ENCODE measurements at places on chromosomes 3 and 15. TPM values are rescaled to one million over a fixed set of nuclear protein-coding genes. Genes with fewer than 3 reads are reported as not detected.

The NME9 gene
- not detected for total RNA-seq

The NEK10 gene
- total RNA-seq, result 0.80 TPM

The OR5AC2 gene
- total RNA-seq, result not detected

The IFT57 gene
- 34.9 TPM for total RNA-seq

GRCh38 chr3:134847349-134847748 lies 52.3 kb downstream of the EPHB1 start:
- H3K4me1 ChIP-seq, result no peaks in the 10 kb centered on the region
- DNase-seq, result no peak
- H3K27me3 ChIP-seq, result no peaks in the 10 kb centered on the region
- no peak overlapping the region for H3K4me3 ChIP-seq
- H3K36me3 ChIP-seq, result no peaks in the 10 kb centered on the region

DNA sequence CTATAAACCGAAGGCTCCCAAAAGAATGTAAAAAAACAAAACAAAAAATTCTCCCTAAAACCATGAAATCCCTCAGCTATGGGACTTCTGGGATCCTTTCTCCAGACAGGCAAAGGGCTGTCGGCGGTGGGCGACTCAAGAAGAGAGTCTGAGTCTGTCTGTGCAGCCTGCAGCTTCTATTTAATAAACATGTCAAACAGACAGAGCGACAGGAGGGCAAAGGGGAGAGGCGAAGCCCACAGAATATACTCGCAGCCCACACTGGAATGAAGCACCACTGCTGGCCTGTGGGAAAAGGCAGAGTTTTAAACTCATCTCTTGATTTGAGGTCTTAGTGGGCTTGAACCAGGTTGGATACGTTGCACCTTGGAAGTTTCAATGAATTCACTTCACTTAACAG lies 40.2 kb downstream of the ISL2 start:
- H3K4me3 ChIP-seq, result no peak overlapping the region
- H3K36me3 ChIP-seq, result peaks cover 17% of the 10 kb centered on the region
- no peak for DNase-seq

GRCh38 chr3:23254835-23255234 lies 51.7 kb downstream of the UBE2E2 start:
- DNase-seq, result no peak
- peaks cover 7% of the 10 kb centered on the region for H3K36me3 ChIP-seq
- H3K27me3 ChIP-seq, result no peaks in the 10 kb centered on the region
- H3K27ac ChIP-seq, result no peak overlapping the region
- H3K4me3 ChIP-seq, result no peak overlapping the region

GRCh38 chr3:182385356-182385755 lies 407.9 kb upstream of the ATP11B start:
- no peaks in the 10 kb centered on the region for H3K4me1 ChIP-seq
- H3K4me3 ChIP-seq, result no peak overlapping the region
- H3K27me3 ChIP-seq, result no peaks in the 10 kb centered on the region
- DNase-seq, result no peak
- H3K36me3 ChIP-seq, result no peaks in the 10 kb centered on the region

DNA sequence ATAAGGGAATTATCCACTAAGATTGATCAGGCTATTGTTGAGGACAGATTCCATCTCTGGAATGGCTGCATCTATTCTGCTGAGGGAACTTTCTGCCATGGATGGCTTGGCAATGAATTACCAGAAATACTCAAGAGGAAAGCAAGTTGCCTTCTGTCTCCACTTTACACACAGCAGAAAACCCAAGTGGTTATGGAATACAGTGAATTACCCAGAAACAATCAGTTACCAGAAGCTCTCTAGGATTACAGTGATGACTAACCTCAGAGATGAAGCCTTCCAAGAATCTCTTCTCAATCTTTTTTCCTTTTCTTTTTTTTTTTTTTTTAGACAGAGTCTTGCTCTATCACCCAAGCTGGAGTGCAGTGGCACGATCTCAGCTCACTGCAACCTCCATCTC lies 183.3 kb downstream of the WDR76 start:
- H3K27me3 ChIP-seq, result peaks cover 26% of the 10 kb centered on the region
- H3K27ac ChIP-seq, result no peak overlapping the region
- DNase-seq, result no peak
- no peaks in the 10 kb centered on the region for H3K36me3 ChIP-seq

GRCh38 chr3:194425399-194425798 lies 26.3 kb upstream of the GP5 start:
- peaks cover 12% of the 10 kb centered on the region for H3K36me3 ChIP-seq
- H3K4me1 ChIP-seq, result no peaks in the 10 kb centered on the region
- H3K4me3 ChIP-seq, result no peak overlapping the region
- no peak overlapping the region for H3K27ac ChIP-seq
- H3K27me3 ChIP-seq, result no peaks in the 10 kb centered on the region

DNA sequence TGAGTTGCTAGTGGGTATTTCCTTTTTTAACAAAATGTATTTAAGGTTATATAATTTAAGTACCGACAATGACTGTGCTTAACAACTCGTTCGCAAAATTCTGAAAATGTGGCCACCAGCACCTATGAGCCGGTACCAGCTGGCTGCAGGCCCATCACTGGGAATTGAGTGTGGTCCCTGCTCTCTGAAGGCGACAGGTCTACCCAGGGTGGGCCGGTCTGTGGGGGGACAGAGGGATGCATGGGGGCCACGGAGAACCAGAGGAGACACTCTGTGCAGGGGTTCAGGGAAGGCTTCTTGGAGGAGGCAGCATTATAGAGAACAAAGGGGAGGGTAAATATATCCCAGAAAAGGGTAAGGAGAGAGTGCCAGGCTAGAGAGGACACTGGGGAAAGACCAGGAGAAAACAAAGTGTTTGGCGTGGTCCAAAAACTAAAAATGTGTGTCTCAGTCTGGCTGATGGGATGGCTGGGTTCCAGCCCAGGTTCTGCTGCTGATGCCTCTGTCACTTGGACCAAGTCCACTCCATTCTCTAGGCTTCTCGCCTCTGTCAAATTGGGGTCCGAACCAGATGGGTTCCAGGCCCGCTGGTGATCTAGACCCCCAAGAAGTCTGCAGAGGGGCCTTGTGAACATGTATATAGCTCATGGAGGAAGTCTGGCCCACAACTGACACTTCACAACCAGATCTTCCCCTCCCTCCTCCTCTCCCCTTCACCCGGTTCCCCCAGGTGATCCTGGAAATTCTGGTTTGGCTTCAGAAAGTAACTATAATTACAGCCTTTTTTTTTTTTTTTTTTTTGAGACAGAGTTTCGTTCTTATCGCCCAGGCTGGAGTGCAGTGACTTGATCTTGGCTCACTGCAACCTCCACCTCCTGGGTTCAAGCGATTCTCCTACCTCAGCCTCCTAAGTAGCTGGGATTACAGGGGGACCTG lies 10.7 kb upstream of the CYP11A1 start:
- peak overlapping the region; percentile 84 for H3K27ac ChIP-seq
- no peaks in the 10 kb centered on the region for H3K27me3 ChIP-seq
- H3K4me1 ChIP-seq, result peaks cover 70% of the 10 kb centered on the region
- no peak overlapping the region for H3K4me3 ChIP-seq
- no peak for DNase-seq

DNA sequence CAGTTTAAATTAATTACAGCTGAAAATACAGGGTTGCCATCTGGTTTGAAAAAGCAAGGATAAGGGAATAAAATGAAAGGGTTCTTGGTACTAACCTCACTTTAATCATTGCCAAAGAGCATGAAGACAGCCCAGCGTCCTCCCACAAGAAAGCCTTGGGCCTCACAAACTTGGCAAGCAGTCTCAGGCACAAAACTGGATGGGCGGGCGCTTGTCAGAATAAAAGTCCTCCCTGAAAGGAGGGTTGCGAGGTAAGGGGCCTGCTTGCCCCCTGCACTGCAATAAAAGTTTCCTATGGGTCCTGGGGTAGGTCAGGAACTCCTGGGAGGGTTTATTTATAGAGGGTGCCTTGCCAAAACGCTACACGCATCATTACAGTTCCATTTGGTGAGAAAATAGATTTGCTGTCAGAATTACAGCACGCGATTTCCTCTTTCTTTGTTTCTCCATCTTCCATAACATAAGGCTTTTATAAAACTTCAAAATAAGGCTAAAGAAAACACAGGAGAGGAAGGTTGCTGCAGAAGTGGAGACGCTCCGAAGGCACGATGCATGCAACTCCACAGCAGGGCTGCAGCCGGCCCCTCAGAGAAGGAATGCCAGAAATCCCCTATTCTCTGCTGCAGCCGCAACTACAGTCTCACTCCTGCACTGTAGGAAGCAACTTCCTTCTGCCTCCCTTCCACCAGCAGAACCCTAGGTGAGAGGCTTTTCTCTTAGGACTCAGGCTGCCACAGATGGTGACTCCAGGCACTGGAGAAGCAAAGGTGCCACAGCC lies 61.3 kb downstream of the VGLL4 start:
- no peak overlapping the region for H3K27ac ChIP-seq
- H3K27me3 ChIP-seq, result no peaks in the 10 kb centered on the region
- H3K4me1 ChIP-seq, result peaks cover 50% of the 10 kb centered on the region
- DNase-seq, result no peak
- H3K4me3 ChIP-seq, result peak overlapping the region; percentile 57

- no peak for DNase-seq
- H3K4me3 ChIP-seq, result no peak overlapping the region
- peak overlapping the region; percentile 30 for H3K27ac ChIP-seq
- H3K36me3 ChIP-seq, result peaks cover 29% of the 10 kb centered on the region
- H3K4me1 ChIP-seq, result peaks cover 74% of the 10 kb centered on the region
- no peaks in the 10 kb centered on the region for H3K27me3 ChIP-seq
Measured at GRCh38 chr3:114320246-114320645, 26.4 kb downstream of the TIGIT start.

DNA sequence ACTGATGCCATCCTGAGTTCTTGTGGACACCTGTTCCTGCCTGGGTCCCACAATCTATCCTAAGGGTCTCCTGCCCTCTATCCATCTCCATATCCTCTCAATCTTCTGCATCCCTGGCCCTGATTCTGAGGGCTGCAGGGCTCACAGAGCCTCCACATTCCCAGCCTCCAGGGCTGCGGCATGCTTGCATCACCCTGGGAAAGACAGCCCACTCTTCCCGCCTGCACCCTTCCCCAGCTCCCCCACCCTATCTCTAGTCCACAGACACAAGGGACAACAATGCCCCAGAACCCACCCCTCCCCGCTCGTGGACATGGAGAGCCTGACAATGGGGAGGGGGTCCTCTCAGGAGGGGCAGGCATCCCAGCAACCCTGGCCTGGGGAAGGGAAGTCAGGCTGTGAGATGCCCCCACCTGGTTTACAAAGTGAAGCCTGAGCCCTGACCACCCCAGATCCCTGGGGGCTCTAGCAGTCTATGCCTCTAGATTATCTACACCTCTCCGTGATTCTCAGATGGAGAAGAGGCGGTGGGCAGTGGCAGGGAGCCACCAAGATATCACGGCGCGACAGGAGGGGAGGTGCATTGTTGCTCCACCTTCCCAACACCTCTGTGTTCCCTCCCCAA lies 10.3 kb downstream of the SEMA3G start:
- DNase-seq, result no peak
- H3K4me1 ChIP-seq, result no peaks in the 10 kb centered on the region
- no peaks in the 10 kb centered on the region for H3K36me3 ChIP-seq
- no peak overlapping the region for H3K27ac ChIP-seq
